CD8-positive, alpha-beta memory T cell (primary cell): ENCODE measurements at places on chromosomes 2 and 18.
A peak's percentile ranks its signal among the peaks of the same experiment; 100 is the strongest.

- no peak for DNase-seq
These were observed 32.4 kb upstream of the ACYP2 start for GRCh38 chr2:54083021-54083420.

GRCh38 chr18:13688191-13689136 is 37.9 kb downstream of the FAM210A start:
- no peak for DNase-seq

- DNase-seq: peak; percentile 74
These were observed 8.9 kb upstream of the TMEM185B start for GRCh38 chr2:120231974-120232635.

- peak; percentile 49 for DNase-seq
These were observed 31.5 kb downstream of the TRABD2A start for GRCh38 chr2:84849271-84849952.

DNA sequence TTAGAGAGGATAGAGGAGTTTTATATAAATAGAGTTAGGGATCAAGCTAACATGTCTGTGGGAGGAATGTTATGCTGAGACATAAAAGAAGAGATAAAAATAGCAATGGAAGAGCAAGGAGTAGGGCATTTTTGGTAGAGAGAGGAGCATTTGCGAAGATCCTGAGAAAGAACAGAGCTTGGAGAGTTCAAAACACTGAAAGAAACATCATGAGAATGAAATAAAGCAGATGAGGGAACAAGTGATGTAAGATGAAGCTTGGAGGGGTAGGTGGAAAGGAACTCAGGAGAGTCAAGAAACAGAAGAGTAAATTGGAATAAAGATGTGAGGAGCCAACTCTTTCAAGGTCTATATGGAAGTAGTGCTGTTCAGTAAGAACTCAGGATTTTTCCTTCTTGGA is 308.6 kb downstream of the PARD3B start:
- no peak for DNase-seq

- DNase-seq: no peak
These were observed 104.8 kb downstream of the PLCL1 start for GRCh38 chr2:197908990-197909776.

DNA sequence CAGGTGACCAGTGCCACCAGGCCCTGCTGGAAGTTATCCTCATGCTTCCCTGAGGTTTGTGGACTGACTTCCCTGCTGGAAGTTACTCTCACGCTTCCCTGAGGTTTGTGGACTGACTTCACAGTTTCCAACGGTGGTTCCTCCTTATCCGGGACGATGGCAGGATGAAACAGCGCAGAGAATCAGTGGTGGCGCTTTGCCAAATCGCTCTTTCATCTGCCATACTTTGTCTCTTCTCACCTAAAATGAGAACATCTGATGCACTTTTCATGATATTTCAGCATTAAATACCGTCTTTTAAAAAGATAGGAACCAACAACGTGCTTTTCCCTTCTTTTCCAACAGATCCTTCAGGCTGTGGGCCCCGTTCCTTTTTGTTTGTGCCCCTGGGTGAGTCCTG is 183.3 kb downstream of the LDLRAD4 start:
- no peak for DNase-seq

GRCh38 chr2:217964275-217965161 is 38.3 kb downstream of the TNS1 start:
- DNase-seq: no peak

DNA sequence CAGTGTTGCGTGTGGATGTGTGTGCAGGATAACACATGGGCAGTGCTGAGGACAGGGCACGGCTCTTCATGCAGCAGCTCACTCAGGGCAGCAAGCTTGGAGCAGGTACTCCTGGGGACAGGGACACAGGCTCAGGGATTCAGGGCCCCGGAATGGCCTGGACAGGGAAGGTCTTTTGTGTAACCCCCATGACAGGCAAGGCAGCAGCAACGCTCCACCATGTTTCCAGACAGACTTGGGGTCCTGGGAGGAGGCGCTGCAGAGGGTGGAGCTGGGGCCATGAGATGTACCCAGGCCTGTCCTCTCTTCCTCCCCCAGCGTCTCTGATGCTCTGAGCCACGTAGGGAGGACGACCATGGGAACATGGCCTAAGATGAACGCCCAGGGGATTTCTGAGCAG is 58.3 kb downstream of the ADNP2 start:
- DNase-seq: no peak

- DNase-seq: no peak
These were observed 319.8 kb upstream of the HNRNPA3 start for GRCh38 chr2:176892676-176893226.

DNA sequence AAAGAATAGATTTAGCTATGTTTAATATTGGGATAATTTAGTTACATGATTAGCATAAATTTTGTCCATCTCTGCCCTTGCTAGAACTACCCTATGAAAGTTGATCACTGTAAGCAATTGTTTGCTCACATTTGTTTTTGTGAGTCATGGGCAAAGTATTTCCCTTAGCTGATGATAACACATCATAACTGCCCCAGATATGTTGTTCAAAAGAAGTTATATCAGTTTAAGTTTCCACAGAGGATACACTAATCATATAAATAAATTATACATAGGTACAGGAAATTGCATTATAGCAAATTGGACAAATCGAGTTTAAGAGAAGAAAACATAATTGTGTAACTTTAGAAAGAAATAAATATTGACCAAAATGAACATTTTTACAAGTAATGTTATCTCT is 223.2 kb upstream of the PIK3C3 start:
- no peak for DNase-seq

DNA sequence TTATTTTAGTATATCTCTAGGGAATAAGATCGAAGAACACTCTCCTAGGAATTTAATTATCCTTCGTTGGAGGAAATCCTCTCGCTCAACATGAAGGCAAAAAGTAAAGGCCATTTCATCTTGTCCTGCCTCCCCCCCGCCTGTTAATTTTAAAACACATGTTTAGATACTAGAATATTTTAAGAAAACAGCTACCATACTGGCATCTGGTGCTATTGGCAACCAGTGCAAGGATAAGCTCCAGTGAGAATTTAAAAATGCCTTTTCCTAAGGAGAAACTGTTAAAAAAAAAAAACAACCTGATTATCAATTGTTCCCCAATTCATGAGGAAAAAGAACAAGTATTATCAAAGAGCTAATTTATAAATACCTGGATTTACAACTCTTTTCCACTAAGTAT is 864.7 kb downstream of the NRXN1 start:
- DNase-seq: no peak

- no peak for DNase-seq
These were observed 124.8 kb downstream of the LTBP1 start for GRCh38 chr2:33071591-33071990.

- peak; percentile 57 for DNase-seq
These were observed 73.8 kb downstream of the EIPR1 start for GRCh38 chr2:3303583-3304406.
